Pulmonary artery endothelial cell (primary cell): ENCODE measurements at places on chromosomes 4 and X.
A peak's percentile ranks its signal among the peaks of the same experiment; 100 is the strongest.

GRCh38 chr4:109708990-109709389 lies 5.7 kb upstream of the CASP6 start:
- DNase-seq: no peak

DNA sequence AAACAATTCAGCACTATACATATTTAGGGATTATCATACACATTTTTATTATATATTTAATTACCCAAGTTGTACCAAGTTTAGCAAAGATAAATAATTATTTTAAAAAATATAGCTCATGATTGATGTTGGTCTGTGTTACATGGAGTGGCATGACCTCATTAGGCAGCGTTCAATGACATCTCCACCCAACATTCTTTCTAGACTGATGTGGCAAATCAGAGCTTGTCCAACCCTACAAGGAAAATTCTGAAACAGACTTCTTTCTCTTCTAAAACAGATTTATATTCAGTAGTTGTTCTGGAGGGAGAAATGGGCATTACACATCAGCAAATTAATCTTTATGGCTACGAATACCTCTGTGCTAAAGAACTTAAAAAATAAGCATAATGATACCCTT lies 189.7 kb downstream of the PDGFC start:
- no peak for DNase-seq

DNA sequence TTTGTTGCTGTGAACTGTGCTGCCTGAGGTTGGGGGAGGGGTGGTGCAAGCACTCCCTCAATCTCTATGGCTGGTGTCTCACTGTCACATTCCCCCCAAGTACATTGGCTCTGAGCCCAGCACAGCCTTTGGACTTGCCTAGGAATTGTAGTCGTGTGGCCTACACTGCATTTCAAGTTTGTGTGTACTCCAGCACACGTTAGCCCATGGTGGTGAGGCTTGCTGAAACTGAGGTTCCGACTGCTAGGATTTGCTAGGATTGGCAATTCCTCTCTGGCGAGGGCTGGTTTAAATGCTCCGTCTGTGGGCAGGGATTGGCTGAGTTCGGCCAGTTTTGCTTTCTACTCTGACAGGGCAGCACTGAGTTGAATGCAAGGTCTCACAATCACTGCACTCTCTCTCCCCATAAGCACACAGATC lies 121.7 kb upstream of the CXXC4 start:
- no peak for DNase-seq

DNA sequence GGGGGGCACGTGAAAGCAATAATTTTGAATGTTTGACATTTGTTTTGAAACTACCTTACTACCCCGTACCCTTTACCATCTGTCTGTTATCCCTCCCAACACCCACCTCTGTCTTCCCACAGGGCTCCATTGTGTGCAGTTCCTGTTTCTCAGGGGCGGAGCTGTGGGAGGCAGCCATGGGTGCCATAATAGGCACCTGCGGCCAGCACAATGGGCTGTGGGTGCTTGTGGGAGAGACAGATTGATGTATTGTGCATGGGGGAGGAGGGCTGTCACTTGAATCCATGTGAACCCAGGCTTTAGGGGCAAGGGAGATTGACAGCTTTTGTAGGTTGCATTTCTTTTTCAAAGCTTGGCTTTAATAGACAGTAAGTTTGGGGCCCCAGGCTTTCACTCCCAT lies 122.6 kb upstream of the CXorf66 start:
- DNase-seq: no peak

DNA sequence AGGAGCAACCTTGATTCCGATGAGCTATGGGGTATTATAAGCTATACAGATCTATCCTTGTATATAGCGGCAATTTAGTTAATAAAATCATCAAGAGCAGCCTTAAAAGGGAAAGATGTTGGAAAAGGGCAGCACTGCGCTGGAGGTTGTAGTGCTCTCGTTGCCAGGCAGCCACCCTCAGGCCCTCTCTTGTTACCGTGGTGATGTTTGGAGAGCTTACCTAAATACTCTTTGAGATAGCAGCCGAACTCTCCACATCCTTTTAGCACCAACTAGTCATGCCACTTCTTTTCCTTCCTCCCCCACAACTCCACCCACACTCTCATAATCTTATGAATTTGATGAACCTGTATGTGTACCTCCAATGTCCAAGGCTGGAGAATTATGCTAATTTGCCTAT lies 3.8 kb upstream of the RADX start:
- no peak for DNase-seq

DNA sequence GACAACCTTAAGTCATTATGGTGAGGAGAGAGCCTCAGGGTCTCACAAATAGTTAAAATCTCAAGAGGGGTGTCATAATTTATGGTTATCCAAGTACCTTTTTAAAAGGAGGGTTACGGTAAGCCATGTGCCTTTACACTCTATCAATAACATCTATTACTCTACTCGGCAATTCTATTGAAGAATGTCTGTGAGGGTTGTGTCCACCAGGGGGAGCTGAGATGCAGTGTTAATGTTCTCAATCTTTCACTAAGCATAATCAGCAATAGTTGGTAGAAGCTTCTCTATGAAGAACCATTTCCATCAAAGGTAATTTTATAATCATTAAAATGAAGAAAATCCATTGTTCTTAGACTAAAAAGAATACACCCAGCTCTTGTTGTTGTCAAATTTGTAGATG lies 457.4 kb downstream of the CENPC start:
- DNase-seq: no peak

GRCh38 chr4:168498251-168498650 lies 1.4 kb downstream of the PALLD start:
- DNase-seq: no peak

- DNase-seq: peak; percentile 15
Observed at GRCh38 chr4:37802068-37802666, 24.3 kb upstream of the PGM2 start.

GRCh38 chr4:30801876-30802275 lies 81.7 kb downstream of the PCDH7 start:
- DNase-seq: no peak

GRCh38 chr4:80423553-80424224 lies 88.2 kb downstream of the CFAP299 start:
- DNase-seq: no peak

DNA sequence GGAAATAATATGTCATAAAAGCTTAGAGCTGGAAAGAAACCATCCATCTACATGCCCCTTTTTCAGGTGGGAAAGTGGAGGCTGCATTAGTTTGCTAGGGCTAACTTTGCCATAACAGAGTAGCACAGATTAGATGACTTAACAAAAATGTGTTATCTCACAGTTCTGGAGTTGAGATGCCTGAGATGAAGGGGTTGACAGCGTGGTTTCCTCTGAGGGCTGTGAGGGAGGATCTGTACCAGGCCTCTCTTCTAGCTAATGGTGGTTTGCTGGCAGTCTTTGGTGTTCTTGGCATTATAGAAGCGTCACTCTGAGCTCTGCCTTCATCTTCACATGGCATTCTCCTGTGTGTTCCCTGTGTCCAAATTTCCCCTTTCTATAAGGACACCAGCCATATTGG lies 2.4 kb downstream of the CHRNA9 start:
- DNase-seq: no peak

GRCh38 chrX:47662144-47662657 lies 3.2 kb upstream of the UXT start:
- no peak for DNase-seq

DNA sequence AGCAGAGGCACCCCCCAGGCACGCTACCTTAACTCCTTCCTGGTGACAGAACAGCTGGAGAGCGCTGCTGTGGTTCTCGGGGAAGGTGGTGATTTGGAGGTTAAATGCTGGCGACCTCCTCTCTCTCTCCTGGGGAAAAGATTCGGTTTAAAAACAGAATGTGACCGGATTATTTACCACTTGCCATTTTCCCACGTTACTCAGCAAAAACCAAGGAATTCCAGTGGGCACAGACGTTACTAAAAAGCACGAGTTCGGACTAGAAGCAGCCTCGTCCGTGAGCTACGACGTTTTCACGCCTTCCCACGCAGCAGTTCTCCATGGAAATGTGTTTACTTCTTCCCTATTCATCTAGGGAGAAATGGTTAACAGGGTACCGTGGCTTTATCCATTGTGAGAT lies 32.3 kb upstream of the C4orf50 start:
- no peak for DNase-seq

GRCh38 chr4:38223782-38224236 lies 263.6 kb downstream of the PTTG2 start:
- DNase-seq: no peak

DNA sequence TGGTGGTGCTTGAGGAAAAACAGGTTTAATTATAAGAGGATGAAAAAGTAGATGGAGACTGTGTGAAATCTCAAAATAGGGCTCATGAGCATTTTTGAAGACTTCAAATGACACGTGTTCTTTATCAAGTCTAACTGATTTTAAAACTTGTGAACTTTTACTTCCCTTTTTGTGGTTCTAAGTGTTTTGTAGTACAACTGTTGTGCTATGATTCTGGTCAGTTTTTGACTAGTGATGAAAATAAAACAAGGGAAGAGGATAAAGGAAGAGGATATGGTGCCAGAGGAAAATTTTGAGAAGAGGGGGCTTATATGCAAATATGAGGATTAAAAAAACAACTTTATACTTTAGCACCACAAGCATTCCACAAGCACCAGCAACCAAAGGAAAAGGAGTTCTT lies 644.0 kb downstream of the RPA4 start:
- DNase-seq: no peak

GRCh38 chrX:46788902-46789301 lies 30.0 kb upstream of the SLC9A7 start:
- DNase-seq: no peak

DNA sequence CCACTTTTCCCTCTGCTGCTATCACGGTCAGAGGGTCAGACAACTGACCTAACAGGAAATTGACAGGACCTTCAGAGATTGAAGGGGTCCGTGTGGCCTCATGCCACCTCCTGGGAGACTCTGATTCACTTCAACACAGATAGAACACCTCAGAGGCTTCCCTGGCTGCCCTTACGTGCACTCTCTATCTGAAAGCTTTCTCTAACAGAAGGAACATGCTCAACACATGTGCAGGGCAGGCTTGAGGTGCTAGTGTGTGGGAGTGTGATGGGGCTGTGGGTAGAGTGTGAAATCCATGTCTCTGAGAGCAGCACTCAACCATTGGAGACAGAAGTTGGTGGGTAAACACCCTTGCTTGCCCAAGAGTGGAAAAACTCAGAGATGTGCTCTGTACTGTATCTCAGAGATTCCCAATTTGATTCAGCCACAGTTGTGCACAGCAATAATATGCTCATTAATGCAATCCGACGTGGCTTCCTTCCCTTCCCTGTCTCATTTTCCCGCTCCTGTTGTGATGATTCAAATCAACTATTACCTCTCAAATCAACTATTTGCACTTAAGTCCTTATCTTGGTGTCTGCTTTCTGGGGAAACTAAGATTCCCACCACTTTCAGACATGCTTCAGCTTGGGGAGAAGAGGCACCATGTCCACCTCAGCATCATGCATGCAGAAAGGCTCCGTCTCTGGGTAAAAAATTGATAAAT lies 62.0 kb upstream of the MAGEB2 start:
- DNase-seq: no peak

GRCh38 chr4:36138220-36138619 lies 106.1 kb downstream of the ARAP2 start:
- no peak for DNase-seq

DNA sequence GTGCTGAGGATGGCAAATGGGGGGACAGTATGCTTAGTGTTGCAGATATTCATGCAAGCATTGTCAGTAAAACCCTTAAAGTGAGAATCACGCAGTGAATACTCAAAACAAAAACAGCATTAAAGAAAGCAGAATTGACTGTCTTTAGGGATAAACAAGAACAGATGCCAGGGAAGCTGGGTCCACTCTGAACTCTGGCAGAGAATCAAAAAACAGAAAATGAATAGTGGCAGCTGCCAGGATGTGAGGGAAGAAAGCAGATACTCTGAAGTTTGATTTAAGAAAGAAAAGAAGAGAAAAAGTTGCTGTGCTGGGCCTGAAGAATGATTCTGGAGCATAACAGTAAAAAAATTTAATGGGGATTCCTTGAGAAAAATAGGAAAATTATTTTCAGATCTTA lies 131.5 kb downstream of the GABRA2 start:
- DNase-seq: no peak

DNA sequence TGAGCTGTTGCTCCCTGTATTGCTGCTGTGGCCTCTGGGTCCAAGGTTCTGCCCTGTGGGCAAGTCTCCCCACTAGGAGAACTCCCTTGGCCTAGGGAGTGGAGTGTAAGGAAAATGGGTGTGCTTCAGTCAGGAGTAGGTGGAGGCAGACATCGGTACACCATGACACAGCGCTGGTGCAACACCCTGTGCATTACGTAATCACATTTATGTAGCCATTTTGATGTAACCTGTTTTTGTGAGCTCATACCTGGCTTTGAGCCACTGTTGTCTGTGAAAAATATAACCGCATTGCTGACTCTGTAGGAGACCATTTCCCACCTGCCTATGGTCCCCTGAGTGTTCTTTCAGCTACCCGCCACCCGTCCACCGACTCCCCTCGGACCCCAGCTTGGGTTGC lies 700.5 kb upstream of the AGA start:
- no peak for DNase-seq

DNA sequence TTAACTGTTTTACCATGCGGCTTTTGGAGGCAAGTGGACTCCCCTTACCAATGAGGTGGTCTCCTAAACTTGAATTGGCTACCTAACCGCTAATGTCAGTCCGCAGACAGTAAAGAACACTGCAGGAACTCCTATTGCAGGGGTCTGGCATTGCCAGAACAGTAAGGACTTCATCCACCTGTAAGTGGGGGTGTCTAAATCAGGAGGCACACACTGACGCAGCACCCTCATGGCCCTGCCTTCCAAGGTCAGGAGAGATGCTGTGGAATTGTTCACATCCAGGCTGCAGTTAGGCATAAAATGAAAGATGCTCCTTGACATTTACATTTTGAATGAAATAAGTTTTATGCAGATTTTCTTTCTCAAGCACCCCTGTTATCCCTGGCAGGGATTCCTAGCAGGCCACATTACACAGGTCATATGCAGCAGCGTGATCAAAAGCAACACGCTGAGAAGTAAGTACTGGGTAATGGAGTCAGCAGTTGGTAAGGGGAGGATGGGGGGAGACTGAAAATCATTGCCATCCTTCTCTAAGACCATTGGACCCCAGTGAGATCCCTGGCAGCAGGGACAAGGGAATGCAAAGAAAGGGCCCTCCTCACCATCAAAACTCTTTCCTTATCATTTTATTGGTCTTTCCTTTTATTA lies 3.8 kb downstream of the PPARGC1A start:
- no peak for DNase-seq

- no peak for DNase-seq
Observed at GRCh38 chr4:80092088-80092487, 19.1 kb upstream of the ANTXR2 start.

- no peak for DNase-seq
Observed at GRCh38 chr4:140296335-140297220, 76.9 kb upstream of the SCOC start.

DNA sequence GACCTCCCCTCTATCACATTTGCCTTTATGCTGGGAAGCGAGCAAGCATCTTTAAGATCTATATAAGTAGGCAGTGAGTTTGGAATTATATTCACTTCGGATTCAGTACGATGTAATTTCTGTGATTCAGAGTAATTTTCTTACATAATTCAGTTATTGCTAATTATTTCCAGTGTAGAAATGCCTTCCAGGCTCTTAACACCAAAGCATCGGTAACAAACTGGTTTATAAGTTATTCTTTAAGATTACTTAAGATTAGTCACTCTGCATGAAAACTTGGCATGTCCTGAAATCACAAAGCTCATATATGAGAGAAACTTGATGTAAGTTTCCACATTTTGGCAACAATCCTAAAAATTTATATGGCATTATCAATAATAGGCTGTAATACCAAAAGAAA lies 120.8 kb downstream of the ADAMTS3 start:
- no peak for DNase-seq
